ENCODE measurements at places on chromosomes 1 and 21.
A peak's percentile ranks its signal among the peaks of the same experiment; 100 is the strongest.

- no peak for DNase-seq
These were observed 22.9 kb upstream of the DIP2A start for GRCh38 chr21:46435786-46436227.

DNA sequence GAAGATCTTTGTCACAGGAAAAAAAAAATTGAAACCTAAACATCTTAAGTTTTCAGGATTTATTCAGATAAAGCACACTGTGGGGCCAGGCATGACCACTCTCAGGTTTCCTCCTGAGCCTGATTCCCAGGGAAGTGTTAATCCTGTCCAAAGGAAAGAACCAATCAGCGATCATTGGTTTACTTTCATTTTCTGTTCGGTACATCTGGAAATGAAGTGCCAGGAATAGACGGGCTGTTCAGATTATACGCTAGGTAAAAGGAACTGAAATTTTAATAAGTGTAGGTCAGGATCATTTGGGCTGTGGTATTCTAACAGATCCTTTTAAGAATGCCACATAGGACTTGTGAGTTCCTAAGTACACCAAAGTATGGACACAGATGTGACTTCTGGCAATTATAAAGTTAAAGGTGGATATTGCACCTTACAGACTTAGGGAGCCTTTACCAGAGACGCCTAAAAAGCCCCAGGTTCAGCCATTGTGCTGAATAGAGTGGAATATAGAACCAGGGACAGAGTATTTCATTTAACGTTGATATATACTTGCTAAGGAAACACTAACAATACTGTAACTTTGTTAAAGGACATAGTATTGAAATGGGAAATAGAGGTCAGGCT lies 9.3 kb upstream of the CACYBP start:
- peak; percentile 70 for DNase-seq

GRCh38 chr1:61259379-61260148 lies 177.2 kb downstream of the NFIA start:
- no peak for DNase-seq

DNA sequence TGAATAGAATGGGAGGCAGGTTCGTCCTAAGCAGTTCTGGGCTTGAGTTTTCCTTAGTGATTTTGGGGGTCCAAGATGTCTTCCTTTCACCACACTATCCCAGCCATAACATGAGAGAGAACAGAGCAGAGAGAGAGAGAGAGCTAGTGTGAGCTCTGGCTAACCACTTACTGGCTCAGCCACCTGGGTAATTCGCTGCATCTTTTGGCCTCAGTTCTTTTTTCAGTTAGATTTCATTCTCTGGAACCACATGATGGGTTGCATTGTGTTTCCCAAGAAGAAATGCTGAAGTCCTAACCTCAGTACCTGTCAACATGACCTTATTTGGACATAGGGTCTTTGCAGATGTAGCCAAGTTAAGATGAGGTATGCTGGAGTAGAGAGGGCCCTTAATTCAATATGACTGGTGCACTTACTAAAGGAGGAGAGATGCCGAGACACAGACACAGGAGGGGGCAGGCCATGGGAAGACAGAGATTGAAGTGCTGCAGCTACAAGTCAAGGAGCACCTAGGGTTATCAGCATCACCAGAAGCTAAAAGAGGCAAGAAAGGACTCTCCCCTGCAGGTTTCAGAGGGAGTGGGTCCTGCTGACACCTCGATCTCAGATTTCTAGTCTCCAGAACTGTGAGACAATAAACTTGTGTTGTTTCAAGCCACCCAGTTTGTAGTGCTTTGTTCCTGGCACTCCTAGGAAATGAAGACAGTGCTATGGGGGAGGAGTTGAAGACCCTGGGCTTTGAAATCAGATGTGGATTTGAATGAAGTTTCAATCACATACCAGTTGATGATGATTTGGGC lies 26.2 kb upstream of the TARBP1 start:
- no peak for DNase-seq

DNA sequence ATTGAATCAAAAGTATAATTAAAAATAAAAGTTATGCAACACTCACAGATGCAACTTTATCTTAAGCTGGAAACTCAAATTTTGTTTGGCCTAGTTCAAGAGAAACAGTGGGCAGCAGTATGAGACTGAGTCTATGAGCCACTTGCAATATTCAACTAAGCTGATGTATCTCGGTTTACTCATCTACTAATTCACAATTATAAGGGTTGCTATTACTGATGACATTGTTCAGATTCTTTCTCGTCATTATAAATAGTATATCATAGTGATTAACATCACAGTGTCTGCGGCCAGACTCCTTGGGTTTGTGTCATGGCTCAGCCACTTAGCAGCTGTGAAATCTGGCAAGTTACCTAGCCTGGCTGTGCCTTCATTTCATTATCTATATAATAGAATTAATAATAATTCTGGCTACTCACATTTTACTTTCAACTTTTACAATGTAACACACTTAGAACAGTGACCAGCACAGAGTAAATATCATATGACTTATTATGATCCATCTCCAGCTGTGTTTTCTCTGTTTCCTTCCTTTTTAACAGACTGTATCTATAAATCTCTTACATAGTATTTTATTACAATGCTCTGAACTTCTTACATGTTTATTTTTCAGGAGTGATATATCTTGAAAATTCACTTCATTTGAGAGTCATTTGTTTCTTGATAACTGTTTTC lies 194.3 kb upstream of the RGS18 start:
- DNase-seq: no peak

GRCh38 chr21:41610042-41610839 lies 102.3 kb upstream of the TMPRSS2 start:
- peak; percentile 67 for DNase-seq

Measured in activated CD4-positive, alpha-beta T cell treated with anti-CD3 and anti-CD28 coated beads, Interleukin-2, amount 10 ng/mL, durations not matched to agents 24 days and 14 days (primary cell).